ENCODE measurements at places on chromosomes 12 and 14. TPM values are rescaled to one million over a fixed set of nuclear protein-coding genes. Genes with fewer than 3 reads are reported as not detected.

The ATF7IP gene
- 49.2 TPM for total RNA-seq

The PSMC1 gene
- total RNA-seq = 109 TPM

The ASIC1 gene
- 0.78 TPM for total RNA-seq

The SERPINA4 gene
- total RNA-seq = not detected

The RPL10L gene
- not detected for total RNA-seq

The TGM1 gene
- total RNA-seq = not detected

The SRGAP1 gene
- 11.1 TPM for total RNA-seq

The CTSG gene
- 0.32 TPM for total RNA-seq

The ACSS3 gene
- 43.8 TPM for total RNA-seq

The PRB2 gene
- not detected for total RNA-seq

The RGS6 gene
- 0.06 TPM for total RNA-seq

The DLK1 gene
- 2,470 TPM for total RNA-seq

The CCDC177 gene
- 0.61 TPM for total RNA-seq

The B4GALNT1 gene
- 1.1 TPM for total RNA-seq

The AACS gene
- 16.3 TPM for total RNA-seq

The CLEC4C gene
- not detected for total RNA-seq

The ANKRD33 gene
- total RNA-seq = 0.06 TPM

The IFI27L1 gene
- total RNA-seq = 62.8 TPM

The TEX52 gene
- not detected for total RNA-seq

The SOAT2 gene
- not detected for total RNA-seq

The TMEM229B gene
- total RNA-seq = 25.7 TPM

The MIP gene
- total RNA-seq = 0.42 TPM

The HVCN1 gene
- total RNA-seq = 17.4 TPM

The TMEM63C gene
- 2.7 TPM for total RNA-seq

The NEDD8 gene
- 454 TPM for total RNA-seq

The KRT3 gene
- not detected for total RNA-seq

The TCL1B gene
- not detected for total RNA-seq

The MSRB3 gene
- total RNA-seq = 14.4 TPM

The TAMALIN gene
- total RNA-seq = 13.0 TPM

The CLEC7A gene
- 8.7 TPM for total RNA-seq

The GDF3 gene
- 1.2 TPM for total RNA-seq

The CLEC6A gene
- not detected for total RNA-seq

The ASCL1 gene
- 0.18 TPM for total RNA-seq

The GRIP1 gene
- total RNA-seq = 1.00 TPM

The NOXRED1 gene
- 0.72 TPM for total RNA-seq

The EPS8 gene
- 51.8 TPM for total RNA-seq

The RASSF8 gene
- 85.7 TPM for total RNA-seq

The HHIPL1 gene
- total RNA-seq = 1.8 TPM

The RNU6-7 gene
- total RNA-seq = not detected

The OR4E2 gene
- not detected for total RNA-seq

The GEMIN2 gene
- 16.4 TPM for total RNA-seq

The SMCO3 gene
- total RNA-seq = not detected

The DYNLL1 gene
- total RNA-seq = 248 TPM

The KLRC1 gene
- not detected for total RNA-seq

The DNAJC22 gene
- total RNA-seq = 0.60 TPM

The DAO gene
- not detected for total RNA-seq
